Cardiac septum (tissue), 1 donor: ENCODE measurements at places on chromosomes 4 and X. TPM values are rescaled to one million over a fixed set of nuclear protein-coding genes. Genes with fewer than 3 reads are reported as not detected.

DNA sequence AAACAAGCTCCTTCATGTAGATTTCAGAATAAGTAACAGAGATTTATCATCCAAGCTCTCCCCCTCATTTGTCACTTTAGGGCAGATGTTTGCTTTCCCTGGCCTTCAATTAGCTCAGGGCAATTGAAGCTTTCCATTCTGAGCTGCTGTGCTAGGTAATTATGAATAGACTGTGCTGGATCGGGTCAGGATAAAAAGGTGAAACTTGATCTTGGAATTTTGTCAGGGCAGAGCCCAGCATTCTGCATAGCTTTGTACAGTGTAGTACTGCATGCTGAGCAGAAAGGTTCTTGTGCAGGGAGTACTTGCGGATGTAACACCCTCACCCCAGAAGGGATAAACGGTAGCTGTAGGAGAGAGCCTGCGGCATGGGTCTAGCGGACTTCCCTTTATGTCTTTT, 64.0 kb upstream of the CLDN34 start:
- DNase-seq = no peak

DNA sequence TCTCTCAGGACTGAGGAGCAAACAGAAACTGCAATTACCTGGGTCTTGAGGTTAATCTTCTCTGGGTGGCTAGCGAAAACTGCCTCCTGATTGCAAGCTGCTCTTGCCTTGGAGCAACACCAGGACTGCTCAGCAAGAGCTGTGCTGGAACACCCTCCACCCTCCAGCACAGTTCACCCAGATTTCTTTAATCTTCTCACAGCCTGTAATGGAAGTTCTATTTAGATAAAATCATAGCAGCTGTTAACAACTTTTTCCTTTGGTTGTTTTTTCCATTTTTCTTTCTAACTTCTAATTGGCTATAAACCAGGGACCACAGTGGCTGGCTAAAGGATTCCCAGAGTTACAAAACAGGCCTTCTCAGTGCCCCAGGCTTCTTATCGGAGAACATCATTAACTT, 36.3 kb downstream of the OPHN1 start:
- no peak for DNase-seq

DNA sequence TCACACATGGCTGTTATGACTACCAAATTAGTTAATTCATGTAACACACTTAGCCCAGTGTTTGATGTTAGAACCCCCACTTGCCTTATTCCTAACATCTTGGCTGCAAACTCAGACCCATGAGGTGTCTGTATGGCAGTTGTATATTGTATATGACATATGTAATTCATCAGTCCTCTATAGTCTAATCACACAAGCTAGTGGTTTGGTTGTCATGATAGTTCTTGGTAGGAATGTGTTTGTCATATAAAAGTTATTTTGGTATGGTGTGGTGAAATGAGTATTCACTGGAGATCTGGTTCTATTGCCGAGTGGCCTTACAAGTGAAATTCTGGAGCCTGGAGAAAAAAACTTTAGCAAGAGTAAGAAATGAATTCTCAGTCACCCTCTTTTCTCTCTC, 149.2 kb downstream of the AWAT2 start:
- DNase-seq = no peak

DNA sequence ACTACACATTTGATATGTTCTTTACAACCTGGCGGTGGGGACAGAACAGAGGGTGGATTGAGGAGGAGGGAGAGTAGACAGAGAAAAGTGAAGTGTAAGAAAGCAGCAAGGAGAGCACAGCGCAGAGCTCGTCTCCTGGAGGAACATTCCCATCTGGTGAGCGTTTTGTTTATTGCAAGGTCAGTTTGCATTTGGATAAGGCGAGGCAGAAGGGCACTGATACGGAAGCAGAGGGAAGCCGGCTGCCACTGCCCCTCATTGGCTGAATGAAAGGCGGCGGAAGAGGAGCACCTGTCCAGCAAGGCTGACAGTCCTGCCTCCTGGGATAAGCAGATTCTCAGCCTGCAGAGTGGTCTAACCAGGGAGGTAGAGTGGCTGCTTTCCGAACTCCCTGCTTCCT, 83.2 kb downstream of the GPR143 start:
- no peak for DNase-seq

DNA sequence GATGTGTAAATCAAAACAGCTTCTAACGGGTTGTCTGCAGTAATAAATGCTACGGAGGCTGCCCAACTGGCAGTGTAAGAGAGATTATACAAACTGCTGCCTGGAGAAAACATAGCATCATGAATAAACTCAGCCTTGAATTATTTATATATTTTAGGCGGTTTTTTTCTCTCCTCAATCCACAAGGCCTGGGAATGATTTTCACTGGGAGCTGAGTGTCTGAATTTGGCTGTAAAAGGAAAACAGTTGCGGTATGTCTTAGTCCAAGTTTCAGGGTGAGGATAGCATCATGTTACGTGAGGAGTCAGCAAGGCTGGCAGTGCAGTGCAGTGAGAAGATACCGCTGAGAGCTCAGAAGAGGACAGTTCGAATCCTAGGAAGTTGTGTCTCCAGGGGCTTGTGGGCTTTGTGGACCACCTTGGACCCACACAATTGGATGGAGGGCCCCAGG, 291.5 kb upstream of the BOD1L1 start:
- no peak for DNase-seq

- no peak for DNase-seq
Observed at GRCh38 chr4:9891740-9892139, 110.3 kb downstream of the DRD5 start.

DNA sequence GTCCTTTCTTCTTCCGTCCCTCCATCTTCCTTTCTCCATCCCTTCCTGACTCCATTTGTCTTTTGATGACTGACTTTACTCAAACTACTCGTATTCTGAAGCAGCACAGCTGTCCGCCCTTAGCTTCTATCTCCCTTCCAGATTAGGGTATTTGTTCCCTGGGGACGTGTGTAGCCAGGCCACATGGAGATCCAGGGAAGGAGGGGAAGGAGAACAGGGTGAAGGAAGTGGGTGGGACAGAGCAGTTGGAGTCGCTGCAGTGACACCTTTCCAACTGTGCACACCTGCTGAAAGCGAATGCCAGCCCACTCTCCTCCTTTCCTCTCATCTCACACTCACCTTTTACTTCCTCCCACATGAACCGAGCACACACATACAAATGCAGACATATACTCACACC, 323.8 kb downstream of the DCTD start:
- no peak for DNase-seq

GRCh38 chrX:133786382-133786781, 199.0 kb downstream of the GPC3 start:
- no peak for DNase-seq

- DNase-seq = no peak
Observed at GRCh38 chr4:182018691-182019090, 224.5 kb upstream of the TENM3 start.

- DNase-seq = no peak
Observed at GRCh38 chrX:45758738-45759397, 558.2 kb upstream of the DIPK2B start.

GRCh38 chrX:120749141-120749846, 119.4 kb upstream of the C1GALT1C1 start:
- DNase-seq = no peak

DNA sequence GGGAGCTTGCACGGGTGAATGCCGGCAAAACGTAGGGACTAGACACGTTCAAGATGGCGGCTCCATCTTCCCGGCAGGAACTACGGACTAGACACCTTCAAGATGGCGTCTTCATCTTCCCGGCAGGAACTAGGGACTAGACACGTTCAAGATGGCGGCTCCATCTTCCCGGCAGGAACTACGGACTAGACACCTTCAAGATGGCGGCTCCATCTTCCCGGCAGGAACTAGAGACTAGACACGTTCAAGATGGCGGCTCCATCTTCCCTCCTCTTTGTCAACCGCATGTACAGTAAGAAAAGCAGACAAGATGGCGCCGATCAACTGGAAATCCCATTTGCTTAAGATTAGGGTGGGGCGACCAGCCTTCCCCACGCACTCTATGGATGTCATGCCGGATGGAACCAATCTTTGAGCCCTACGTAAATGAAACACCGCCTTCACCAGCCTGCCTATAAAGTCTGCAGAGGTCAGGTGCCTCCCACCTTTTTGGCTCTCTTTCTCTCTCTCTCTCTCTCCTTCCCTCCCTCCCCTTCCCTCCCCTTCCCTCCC, 222.4 kb downstream of the CRLF2 start:
- peak; percentile 92 for DNase-seq

DNA sequence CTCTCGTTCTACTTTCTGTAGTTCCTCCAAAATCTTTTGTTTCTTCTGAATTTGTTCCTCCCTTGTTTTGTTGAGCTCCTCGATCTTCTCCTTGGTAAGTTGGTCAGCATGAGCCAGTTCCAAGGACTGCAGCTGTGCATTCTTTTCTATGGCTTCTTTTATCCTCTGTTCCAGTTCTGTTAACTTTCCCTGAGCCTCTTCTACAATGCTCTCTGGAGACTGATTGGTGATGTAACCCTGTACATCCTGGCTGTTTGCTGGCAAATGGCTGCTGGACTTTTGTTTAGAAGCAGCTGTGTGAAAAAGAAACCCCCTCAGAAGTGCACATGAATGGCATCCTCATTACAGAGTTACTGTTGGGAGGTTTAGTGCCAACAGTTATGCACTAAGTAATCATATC, 70.5 kb upstream of the COX18 start:
- DNase-seq = no peak

- no peak for DNase-seq
Observed at GRCh38 chr4:27276307-27277073, 415.8 kb downstream of the STIM2 start.

GRCh38 chrX:14501327-14501726, 28.0 kb upstream of the GLRA2 start:
- no peak for DNase-seq

GRCh38 chr4:119053245-119053644, 82.4 kb upstream of the MYOZ2 start:
- DNase-seq = no peak

Gene MAGEA4
- total RNA-seq = not detected

Gene DACH2
- total RNA-seq = not detected

Gene ERVMER34-1
- 3.4 TPM for total RNA-seq

Gene RAI2
- 37.5 TPM for total RNA-seq
